Hair follicle dermal papilla cell (primary cell): ENCODE measurements at places on chromosomes 11 and 22. TPM values are rescaled to one million over a fixed set of nuclear protein-coding genes. Genes with fewer than 3 reads are reported as not detected.

The TSKU gene
- 39.7 and 41.1 TPM in 2 replicates for total RNA-seq

The SPTBN2 gene
- 0.24 and 0.81 TPM in 2 replicates for total RNA-seq

The CARD10 gene
- 11.9 and 17.4 TPM in 2 replicates for total RNA-seq

The TRPC6 gene
- 11.5 and 18.3 TPM in 2 replicates for total RNA-seq
